Dorsolateral prefrontal cortex (tissue), 122 donors: ENCODE measurements at places on chromosomes 7 and 10. TPM values are rescaled to one million over a fixed set of nuclear protein-coding genes. Genes with fewer than 3 reads are reported as not detected.

DNA sequence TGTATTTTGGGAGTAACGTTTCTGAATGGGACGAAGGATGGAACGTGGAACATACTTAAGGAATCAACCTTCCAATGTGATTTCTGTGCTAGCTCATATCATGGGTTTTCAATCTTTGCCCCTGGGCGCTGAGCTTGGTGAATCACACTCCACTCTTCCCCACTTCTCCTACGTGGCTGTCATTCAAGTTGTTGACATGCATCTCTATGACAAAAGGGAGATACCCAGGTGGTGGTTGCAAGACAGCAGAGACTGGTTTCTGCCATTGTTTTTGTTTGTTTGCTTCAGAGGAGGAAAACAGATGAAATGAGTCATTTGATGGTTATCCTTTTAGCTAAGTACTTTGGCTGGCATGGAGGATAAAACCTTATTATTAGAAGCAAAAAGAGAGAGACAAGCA lies 573.9 kb downstream of the GATA3 start:
- no peak for DNase-seq

GRCh38 chr7:3453398-3453797 lies 152.3 kb downstream of the SDK1 start:
- DNase-seq: no peak

- no peak for DNase-seq
Measured at GRCh38 chr7:1942243-1942940, 272.3 kb downstream of the ELFN1 start.

GRCh38 chr7:70288781-70289456 lies 690.6 kb downstream of the AUTS2 start:
- no peak for DNase-seq

DNA sequence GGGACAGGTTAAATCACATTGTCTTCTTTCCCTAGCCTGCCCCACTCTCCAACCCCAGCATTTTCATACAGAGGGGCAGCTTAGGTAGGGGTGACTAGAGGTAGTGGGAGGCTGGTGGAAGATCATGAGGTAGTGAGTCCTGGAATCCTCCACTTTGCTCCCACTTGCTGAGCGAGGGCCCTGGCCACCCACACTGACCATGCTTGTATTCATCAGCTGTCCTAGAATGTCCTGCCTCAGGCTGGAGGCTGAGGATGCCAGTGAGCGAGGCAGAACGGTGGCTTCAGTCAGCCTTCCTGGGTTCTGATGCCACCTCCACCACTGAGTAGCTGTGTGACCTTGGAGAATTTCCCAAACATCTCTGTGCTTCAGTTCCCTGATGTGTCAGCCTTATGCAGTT lies 34.6 kb upstream of the PFKFB3 start:
- no peak for DNase-seq

DNA sequence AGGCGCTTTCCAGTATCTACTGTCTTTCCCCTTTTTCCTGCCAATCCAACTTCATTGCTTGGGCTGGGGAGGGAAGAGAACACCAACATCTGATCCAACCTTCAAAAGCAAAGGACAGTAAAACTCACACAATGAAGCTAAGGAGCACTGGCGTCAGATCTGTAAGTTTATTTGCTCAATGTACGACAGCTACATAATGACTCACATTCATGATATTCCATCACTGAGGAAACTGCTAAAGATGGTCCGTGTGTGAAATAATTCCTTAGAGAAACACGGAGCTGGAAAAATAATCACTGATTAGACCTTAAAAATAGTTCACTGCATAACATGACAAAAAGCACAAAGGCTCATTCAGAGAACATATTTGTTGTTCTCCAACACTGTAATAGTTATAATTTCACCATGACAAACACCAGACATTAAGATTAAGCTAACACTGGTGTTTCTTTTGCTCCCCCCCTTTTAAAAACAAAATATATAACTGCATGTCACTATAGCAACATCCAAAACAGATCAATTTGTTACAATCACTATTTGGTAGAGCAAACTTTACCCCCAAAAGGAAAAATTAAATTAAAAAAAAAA lies 24.3 kb downstream of the HSPB1 start:
- no peak for DNase-seq

DNA sequence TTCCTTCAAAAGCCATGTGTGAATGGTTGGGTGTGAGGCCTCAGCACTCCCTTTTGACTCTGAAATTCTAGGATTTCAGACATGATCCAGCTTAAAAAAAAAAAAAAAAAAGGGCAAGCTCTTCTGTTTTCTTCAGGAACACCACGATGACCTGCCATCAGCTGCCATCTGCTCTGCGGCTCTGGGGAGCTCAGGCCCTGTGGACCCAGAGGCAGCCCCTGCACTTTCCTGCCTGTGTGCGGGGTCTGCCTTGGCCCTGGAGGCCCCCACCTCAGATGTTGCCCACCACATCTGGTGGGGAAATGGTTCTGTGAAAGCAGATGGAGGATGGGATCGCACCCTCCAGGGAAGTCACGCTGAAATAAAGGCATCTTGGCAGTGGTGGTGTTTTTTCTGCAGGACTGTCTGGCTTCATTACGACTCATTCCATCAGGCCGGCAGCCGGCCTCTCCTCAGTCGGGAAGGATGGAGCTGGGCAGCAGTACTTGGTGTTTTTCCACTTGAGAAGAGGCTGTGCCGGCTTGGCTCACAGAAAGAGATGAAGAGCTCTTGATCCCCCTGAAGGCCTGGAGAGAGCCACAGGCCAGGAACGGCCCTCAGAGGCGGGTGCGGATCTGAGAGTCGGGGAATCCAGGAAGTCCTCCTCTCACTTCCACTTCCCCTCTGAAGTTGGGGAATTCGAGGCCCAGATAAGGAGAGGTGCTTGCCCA lies 66.1 kb upstream of the AQP1 start:
- no peak for DNase-seq

DNA sequence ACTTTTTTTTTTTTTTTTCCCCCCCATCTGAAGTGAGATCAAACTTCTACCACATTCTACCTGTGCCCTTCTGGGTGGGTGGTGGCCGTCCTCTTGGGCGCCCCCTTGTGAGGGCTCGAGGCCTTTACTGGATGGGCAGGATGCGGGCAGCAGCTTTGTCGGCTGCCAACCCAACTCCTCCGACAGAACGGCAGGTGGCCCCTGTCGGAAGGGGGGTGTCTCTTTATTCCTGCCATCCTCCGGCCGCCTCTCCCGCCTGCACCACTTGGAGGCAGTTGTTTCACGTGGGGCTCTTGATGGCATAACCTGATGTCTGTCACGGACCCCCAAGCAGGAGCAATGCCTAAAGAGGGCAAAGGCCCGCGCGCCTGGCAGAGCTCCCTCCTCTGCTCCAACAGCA lies 31.0 kb downstream of the AMZ1 start:
- DNase-seq: no peak

DNA sequence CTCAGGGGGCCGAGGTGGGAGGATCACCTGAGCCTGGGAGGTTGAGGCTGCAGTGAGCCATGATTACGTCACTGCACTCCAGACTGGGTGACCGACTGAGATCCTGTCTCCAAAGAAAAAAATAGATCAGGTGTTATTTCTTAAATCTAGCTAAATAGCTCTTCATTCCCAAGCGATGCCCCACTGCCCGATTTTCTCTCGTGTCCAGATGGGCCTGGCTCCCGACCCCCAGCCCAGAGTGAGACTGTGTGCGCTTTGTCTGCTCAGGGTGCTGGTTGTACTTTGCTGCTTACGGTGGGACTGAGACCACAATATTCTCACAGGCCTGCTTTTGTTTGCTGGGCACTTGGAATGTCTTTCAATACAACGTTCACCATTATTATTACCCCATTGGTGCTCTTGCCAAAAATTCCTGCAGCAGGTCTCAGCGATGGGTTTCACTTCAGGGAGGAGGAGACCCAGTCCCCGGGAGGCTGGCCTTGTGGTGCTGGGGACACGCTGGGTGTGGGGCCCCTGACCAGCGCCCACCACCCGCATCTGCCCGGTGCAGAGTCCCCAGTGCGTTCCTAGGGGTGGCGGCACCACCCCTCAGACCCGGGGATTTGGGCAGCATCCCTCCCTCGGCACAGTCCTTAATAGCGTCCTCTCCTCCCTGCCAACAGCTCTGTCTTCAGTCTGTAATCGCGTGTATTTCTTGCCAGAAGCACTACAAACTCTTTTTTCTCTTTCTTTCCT lies 20.4 kb upstream of the DPYSL4 start:
- no peak for DNase-seq

- no peak for DNase-seq
Measured at GRCh38 chr10:22658745-22659410, 55.5 kb downstream of the PIP4K2A start.

Gene DNAH11
- 2.2 TPM for total RNA-seq

Gene CACUL1
- total RNA-seq: 52.4 TPM

Gene UTF1
- total RNA-seq: not detected

Gene KIAA1217
- total RNA-seq: 39.3 TPM

Gene ACTR3C
- 9.7 TPM for total RNA-seq
